ENCODE measurements at places on chromosomes 11 and 22. TPM values are rescaled to one million over a fixed set of nuclear protein-coding genes. Genes with fewer than 3 reads are reported as not detected.

DNA sequence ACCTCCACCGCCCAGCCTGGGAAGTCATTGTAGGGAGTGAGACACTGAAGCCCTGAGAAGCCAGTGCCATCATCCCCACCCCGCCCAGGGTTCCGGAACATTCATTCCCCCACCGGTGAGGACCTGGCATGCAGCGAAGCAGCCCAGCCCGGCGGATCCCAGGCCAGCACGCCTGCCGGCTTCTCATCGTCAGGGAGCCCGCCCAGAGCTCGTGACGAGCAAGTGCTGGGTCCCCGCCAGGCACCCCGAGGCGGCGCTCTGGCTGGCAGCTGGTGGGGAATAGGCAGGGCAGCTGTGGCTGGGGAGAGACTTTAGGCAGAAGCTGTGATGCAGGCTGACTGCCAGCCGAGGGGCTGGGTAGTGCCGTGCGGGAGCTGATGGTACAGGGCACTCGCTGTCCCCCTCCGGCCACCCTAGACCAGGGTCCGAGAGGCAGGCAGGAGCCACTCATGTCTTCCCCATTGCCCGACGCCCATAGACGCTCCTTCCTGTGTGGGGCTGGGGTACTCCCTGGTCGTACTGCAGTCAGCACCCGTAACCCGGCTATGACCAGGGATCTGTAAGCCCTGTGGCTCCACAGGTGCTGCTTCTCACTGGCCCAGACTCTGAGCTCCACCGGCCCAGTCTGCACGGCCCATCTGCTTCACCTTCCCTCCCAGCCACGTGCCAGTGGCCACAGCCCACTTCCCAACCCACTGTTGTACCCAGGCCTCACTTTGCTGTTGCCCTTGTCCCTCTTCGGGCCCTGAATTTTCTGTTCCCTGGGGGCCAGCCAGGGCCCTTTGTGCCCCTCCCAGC, 24.5 kb upstream of the CABP7 start:
- DNase-seq, result peak; percentile 51

DNA sequence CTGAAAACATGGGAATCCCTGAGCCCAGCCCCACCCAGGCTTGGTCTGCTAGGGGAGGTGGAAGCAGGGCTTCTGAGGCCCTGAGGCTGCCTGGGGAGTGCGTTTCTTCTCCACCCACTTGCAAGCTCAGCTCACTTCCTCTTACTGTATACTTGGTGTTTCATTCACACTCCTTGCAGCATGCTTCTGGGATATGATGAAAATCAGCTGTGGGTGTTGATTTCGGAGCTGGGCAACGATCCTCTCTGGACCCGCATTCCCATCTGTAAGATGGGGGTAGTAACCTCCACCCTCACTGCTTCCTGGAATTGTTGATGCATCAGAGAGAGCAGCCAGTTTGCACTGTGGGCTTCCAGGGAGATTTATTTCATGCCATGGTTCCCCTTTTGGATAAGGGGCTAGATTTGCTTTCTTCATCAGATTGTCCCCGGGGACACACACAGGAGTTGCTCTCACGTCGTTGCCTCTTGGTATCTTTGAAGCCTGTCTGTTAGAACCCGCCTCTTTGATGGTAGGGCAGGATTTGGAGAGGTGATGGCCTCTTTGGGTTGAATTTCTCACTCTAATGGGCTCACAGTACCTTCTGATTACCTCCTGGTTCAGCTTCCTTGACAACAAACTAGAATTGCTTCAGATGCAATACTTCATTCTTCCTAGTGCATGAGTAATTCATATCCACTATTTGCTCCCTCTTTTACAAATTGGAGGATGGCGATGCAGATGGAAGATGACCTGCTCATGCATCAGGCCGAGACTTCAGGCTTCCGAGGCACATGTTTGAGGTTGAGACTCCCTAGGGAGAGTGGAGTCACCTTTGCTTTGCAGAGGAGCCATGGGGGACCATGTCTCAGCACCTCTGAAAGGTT, 40.4 kb downstream of the BCR start:
- DNase-seq, result no peak

Gene MAPK8IP2
- polyA plus RNA-seq, result 0.31 TPM

- DNase-seq, result no peak
Observed at GRCh38 chr11:19627566-19627965, 85.1 kb upstream of the NAV2 start.

DNA sequence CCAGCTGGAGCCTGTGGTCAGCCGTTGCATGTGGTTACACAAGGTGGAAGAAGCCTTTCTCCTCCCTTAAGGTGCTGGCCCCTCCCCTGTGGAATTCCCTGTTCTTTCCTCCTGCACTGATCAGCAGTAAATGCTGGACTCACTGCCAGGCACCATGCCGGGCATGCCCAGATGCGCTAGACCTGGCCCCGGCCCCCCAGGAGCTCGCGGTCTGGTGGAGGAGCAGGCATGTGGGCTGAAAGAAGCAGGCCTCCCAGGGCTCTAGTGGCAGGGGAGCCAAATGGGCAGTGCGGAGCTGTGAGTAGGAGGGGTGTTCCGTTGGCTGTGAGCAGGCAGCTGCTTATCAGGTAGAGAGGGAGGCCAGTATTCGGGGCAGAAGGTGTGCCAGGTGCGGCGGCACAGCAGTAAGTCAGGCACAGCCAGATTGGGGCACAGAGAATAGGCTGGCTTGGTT, 10.2 kb downstream of the DGKZ start:
- no peak for DNase-seq

GRCh38 chr11:78834886-78835285, 260.2 kb upstream of the NARS2 start:
- no peak for DNase-seq

Gene ACR
- not detected for polyA plus RNA-seq

- DNase-seq, result no peak
Observed at GRCh38 chr11:125105926-125106325, 5.5 kb downstream of the TMEM218 start.

Gene MISFA
- 0.48 TPM for polyA plus RNA-seq

DNA sequence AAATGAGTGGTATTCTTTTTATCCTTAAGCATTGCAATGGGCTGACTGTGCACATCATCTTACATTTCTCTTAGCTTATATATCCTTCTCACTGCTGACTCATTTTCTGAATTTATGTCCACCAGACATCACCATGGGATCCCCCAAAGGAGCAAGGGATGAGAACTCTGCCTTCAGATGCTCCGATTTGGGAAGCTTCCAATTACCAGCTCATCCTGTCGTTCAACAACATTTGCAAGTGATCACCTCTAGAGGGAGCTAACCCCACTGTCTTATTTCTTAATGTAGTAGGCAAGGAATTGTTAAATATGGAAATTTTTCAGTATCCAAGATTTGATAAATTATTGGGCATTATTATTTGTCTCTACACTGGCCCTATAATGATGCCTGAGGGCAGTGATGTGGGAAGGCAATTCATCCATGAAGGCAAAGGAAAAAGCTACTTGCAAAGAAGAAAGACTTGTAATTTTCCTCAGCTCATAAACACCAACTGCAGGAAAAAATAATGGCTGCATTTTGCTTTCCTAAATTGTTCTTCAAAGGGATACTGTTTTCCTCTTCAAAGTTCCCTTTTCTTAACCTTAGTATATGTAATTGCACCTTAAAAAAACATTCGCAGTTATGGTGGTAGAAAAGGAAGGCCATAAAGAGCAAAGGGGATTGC, 102.4 kb upstream of the FSHB start:
- peak; percentile 13 for DNase-seq

DNA sequence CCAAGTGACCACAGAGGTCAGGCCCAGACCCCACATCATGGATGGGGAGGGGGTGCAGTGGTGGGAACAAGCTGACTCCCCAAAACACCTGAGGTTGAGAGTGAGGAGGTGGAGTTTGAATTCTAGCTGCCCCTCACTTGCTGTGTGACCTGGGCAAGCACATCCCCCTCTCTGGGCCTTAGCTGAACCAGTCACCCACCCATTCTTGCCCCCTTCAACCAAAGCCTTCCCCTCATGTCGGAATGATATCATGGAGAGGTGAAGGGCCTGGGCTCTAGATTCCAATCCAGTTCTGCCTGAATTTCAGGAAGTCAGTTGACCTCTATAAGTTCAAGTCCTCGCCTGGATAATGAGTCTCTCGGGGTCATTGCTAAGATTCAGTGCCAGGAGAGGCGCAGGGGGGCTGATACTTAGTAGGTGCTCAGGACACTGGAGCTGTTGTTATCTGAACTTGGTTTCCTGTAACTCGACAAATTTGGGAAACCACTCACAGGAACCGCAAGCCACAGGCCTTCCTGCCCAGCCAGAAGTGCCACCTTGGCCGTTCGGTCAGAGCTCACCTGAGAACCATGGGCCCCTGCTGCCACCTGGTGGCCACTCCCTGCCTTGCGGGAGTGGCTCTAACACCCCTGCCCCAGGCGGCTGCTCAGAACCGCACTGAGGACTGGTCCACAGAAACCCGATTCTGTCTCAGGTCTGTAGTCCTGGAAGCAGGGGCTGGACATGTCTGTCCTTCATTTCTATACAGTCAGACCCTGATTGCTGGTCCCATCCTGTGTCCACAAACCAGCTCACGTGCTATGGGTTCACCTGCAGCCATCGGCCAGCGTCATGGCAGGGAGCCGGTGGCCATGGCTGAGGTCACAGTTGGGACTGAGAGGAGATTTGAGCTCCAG, 6.9 kb downstream of the CDC42EP1 start:
- DNase-seq, result peak; percentile 58

DNA sequence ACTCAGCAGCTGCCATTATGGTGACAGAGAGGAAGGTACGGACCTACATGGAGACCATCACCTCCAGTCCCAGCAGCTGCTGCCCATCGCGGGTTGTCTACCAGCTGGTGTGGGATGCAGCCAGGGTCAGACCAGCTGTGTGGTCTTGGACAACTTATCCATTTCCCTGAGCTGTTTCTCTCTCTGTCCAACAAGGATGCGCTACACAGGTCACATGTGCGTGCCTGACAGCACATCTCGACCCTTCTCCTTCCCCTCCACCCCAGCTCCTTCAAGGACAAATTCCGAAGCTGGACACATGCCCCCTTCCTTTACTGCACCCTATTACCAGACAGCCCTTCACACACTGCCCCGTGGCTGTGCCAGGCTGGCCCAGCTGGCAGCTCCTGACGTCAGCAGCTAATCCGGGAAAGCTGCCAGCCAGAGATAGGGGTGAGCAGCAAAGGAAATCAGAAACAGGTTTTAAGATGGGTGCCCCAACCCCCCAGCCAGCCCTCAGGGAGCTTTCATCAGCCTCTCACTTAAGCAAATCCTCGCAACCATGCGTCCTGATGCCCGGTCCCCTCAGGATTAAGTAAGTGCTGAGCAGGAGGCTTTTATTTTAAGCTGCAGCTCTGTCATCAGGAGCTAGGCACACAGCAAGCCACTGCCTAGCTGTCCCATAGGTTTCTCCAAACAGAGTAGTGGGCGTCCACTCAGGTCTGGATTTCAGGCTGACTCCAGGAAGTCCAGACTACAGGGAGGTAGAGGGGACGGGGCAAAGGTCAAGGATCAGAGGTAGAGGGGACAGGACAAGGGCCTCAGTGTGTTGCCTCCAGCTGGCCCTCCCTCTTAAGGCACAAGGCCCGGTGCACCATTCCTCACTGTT, 20.3 kb downstream of the TEF start:
- DNase-seq, result peak; percentile 33

GRCh38 chr11:42837994-42838393, 473.8 kb upstream of the API5 start:
- DNase-seq, result no peak

- DNase-seq, result no peak
Observed at GRCh38 chr11:79966592-79966991, 525.8 kb upstream of the TENM4 start.

- no peak for DNase-seq
Observed at GRCh38 chr11:92738276-92738675, 231.2 kb upstream of the MTNR1B start.

DNA sequence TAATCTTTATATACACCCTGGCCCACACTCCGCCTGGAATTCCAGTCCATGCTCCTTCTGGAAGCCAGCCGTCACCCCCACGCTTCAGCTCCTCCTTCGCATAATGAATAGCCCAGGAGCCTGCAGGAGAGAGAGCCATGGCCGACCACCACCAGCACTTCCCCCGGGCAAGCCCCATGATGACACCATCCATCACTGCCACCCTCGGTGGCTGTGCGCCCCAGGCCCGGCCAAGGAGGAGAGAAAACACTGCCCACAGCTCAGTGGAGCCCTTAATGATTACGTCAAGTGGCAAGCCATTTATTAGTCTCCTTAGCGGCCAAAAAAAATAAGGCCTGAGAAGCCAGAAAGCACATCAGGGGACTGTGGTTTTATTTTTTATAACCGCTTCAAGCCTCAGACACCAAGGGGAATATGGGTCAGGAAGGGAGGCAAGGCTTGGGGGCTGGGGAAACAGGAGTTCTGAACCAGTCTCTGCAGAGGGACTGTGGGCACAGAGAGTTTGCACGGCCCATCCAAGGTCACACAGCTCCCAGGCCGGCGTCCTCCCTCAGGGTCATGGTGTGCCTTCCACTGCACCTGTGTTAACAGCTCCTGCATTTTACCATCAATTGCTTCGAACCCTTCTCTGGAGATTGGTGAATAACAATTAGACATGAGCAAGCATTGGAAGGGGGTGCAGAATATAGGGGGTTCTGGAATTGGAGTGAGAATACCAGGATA, 134.3 kb downstream of the MN1 start:
- DNase-seq, result no peak

GRCh38 chr22:31830721-31831070, 76.9 kb downstream of the DEPDC5 start:
- no peak for DNase-seq

- no peak for DNase-seq
Observed at GRCh38 chr11:57487920-57488659, 27.4 kb downstream of the SLC43A1 start.

DNA sequence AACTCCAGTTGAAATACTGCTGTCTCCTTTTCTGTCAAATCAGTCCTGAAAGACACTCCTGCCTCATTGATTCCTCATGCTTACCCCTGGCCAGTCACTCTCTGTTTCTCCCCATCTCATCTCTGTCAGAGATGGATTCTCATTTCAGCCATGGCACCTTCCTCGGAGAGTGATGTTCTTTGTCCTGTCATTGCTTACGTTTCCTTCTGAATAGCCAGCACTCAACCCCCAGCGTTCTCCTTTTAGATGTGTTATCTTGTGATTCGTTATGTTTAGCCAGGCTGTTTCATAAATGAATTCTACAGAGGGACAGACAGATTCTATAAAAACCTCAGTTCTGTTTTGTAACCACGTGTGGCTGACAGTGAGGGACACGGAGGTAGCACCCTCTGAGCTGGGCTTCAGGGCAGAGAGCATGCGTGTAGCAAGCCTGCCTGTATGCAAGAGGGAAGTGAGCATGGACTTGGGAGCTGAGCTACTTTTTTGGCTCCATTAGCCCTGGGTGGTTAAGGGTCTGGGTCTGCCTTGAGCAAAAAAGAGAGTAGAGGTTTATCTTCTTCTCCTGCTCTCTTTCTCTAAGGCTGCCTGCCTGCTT, 354.6 kb downstream of the DDX10 start:
- DNase-seq, result no peak

Gene MYOD1
- not detected for polyA plus RNA-seq

GRCh38 chr22:39789788-39790187, 103.8 kb downstream of the ENTHD1 start:
- no peak for DNase-seq

- no peak for DNase-seq
Observed at GRCh38 chr11:75190652-75191329, 39.9 kb downstream of the SLCO2B1 start.

- DNase-seq, result no peak
Observed at GRCh38 chr11:72203163-72203562, 11.2 kb downstream of the FOLR1 start.

GRCh38 chr11:81888391-81888790, 845.3 kb downstream of the FAM181B start:
- DNase-seq, result peak; percentile 10

Gene OR51E2
- not detected for polyA plus RNA-seq

Gene KCNQ1OT1
- under 0.01 TPM for polyA plus RNA-seq

GRCh38 chr22:32986766-32987040, 71.5 kb downstream of the SYN3 start:
- DNase-seq, result no peak

GRCh38 chr22:38753948-38754750, 1.6 kb downstream of the SUN2 start:
- no peak for DNase-seq

Gene ISX
- not detected for polyA plus RNA-seq
